ENCODE measurements at places on chromosomes 1 and 21.

DNA sequence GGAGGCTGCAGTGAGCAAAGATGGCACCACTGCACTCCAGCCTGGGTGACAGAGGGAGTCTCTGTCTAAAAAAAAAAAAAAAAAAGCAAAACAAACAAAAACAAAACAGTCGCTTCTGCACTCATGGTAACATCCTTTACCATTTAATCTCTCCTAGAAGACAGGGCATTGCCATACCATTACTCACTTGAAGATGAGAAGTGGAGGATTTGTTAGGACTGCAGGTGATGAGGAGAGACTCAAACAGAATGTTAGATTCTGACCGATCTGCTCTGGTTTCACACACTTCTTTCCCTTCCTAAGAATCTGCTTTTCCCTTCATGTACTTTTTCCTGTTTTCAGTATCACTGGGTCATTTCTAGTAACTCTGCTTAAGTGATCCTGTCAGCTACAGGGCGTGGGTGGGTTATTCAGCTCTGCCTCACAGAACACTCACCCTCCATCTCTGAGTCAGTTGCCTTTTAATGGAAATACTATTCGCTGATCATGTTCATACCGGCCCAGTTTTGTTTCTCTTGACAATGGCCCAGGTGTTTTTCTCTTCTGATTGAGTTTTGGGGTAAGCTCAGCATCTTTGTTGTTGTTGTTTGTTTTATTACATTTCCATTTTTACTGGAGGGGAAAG is 148.0 kb upstream of the ERG start:
- DNase-seq, result no peak

- no peak for DNase-seq
Measured at GRCh38 chr1:195026792-195027191, 1581.4 kb downstream of the KCNT2 start.

DNA sequence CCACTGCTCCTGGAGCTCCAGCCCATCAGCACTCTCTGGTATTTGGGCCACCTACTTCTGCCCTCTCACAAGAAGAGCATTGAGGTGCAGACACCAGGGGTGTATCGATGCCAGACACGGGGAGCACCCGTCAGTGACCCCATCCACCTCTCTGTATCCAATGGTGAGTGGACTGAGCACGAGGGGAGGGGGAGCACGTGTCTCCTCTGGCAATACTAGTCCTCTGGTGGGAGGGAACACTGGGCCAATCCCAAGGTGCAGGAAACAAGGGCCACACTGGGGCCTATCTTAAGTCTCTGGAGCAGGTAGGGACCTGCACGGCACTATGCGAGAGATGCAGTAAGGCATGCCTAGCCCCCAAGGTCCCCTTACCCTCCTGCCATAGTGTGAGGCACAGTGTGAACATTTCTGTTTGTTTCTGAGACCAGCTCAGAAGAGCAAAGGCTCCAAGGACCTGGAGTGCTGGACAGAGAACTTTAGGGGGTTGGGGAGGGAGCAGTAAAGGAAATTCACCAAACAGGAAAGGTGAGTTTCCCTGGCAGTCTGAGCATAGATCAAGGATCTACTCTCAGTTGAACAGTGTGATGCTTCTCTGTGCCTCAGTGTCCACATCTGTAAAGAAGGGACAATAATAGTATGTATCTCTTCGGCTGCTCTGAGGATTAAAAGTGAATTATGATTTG is 2.3 kb downstream of the FCRLB start:
- DNase-seq, result no peak

- DNase-seq, result no peak
Measured at GRCh38 chr1:18473195-18473815, 7.4 kb upstream of the KLHDC7A start.

DNA sequence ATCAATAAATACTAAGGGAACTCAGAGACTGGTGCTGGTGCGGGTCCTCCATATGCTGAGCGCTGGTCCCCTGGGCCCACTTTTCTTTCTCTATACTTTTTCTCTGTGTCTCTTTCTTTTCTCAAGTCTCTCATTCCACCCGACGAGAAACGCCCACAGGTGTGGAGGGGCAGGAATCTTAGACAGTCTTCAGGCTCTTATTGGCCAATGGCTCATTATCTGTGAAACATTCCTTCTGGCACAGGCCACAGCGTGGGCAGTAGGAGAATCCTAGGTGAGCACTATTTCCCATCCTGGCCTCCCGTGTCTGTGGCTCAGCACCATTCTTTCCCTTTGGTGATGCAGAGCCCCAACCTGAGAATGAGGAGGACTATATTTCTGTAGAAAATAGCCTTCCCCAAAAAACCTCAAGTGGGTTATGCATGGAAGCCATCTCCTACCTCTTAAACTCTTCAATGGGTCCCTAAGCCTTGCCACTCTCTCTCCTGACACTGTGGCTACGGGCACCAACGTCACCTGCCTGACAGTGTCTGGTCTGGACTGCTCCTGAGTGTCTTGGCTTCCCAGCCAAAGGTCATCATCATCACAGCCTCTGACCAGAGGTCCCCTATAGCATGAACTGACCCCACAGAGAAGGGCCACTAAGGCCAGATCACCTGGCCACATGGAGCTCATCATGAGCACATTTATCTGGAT is 6.2 kb upstream of the SLAMF1 start:
- DNase-seq, result no peak

GRCh38 chr1:182126272-182126800 is 64.8 kb upstream of the ZNF648 start:
- DNase-seq, result no peak

DNA sequence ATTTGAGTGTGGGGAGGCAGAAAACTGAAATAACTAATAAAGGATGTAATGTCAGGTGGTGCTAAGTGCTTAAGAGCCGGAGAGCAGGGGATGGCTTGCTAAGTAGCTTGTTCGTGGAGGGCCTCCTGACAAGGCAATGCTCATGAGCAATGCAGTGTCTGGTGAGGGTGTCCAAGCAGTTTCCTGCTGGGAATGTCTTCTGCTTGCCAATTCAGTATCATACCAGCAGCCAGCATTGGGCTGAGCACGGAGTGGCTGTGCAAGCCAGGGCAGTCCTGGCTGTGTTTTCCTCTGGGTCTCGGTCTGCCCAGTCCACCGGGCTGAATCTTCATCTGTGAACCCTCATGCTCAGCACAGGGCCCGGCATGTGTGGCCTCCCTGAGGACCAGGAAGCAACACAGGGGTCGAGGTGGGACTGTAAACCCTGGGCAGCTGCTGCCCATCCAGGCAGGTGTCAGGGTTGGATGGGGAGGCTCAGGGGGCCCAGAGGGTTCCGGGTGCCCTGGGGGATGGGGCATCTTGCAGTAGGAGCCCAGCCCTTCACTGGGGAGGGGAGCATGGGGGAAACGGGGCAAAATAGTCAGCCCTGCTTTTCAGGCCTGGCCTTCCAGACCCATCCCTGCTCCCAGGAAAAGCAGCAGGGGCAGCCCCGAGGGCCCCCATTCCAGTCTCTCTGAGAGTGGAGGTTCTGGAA is 27.5 kb downstream of the EDN2 start:
- DNase-seq, result no peak

GRCh38 chr1:230068621-230068873 is 1.5 kb downstream of the GALNT2 start:
- DNase-seq, result no peak

GRCh38 chr1:27357281-27358037 is 9.3 kb downstream of the MAP3K6 start:
- DNase-seq, result peak; percentile 83

- no peak for DNase-seq
Measured at GRCh38 chr21:42338729-42339715, 11.8 kb downstream of the TFF2 start.

DNA sequence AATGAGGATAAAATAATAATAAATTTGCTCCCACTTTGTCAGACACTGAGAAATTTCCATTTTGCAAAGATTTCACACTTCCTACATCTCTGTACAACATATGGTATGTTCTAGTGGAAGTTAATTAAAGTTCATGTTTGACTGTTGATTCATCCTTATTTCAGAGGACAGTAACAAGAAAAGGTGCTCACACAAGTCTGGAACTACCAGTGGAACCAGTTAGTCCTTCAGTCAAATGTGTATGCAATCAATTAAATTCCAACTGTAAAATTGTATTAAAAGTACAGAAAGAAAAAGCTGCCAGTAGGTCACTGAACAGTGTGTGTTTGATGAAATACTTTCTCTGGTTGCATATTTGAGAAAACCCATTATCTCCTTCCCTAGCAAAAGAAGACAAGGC is 496.0 kb upstream of the PKN2 start:
- DNase-seq, result no peak

- DNase-seq, result no peak
Measured at GRCh38 chr1:203491664-203492063, 2.3 kb upstream of the OPTC start.

- no peak for DNase-seq
Measured at GRCh38 chr1:212182579-212182978, 102.6 kb upstream of the PPP2R5A start.

GRCh38 chr1:193320270-193320669 is 133.9 kb upstream of the B3GALT2 start:
- DNase-seq, result no peak

DNA sequence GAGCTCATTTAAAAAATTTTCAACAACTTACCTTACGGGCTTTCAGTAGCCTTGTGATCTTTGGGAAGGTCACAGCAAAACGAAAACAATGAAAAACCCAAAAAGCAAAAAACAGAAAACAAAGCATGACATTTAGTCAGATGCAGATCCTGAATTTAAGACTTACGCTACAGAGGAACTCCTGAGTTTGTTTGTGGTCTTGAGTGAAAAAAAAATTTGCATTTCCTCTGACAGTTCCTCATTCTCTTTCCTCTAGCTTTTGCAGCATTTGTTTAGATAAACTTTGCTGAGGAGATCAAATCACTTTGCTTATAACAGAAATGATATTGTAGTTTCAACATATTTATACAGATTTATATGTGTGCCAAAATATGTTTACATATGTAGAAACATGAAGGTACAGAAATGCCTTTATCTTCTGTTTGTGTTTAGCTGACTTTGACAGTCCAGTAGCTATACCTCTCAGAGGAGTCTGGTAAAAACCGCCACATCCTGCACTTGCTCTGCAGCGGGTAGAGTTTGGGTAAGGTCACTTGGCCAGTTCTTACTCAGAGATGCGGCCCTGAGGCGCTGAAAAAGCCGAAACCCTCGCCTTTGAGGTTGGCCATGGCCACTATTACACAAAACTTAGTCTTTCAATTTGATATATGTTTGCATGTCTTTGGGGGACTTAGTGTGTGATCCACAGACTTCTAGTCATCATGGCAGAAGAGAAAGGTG is 142.5 kb downstream of the TNR start:
- DNase-seq, result no peak

GRCh38 chr1:93595266-93595665 is 86.4 kb downstream of the BCAR3 start:
- DNase-seq, result no peak

GRCh38 chr1:28571911-28572310 is 19.0 kb downstream of the TRNAU1AP start:
- no peak for DNase-seq

- peak; percentile 70 for DNase-seq
Measured at GRCh38 chr1:172746091-172746949, 87.4 kb downstream of the FASLG start.

- DNase-seq, result no peak
Measured at GRCh38 chr1:151867321-151867720, 13.8 kb upstream of the THEM5 start.

- DNase-seq, result no peak
Measured at GRCh38 chr1:1437033-1437903, 1.8 kb downstream of the VWA1 start.

DNA sequence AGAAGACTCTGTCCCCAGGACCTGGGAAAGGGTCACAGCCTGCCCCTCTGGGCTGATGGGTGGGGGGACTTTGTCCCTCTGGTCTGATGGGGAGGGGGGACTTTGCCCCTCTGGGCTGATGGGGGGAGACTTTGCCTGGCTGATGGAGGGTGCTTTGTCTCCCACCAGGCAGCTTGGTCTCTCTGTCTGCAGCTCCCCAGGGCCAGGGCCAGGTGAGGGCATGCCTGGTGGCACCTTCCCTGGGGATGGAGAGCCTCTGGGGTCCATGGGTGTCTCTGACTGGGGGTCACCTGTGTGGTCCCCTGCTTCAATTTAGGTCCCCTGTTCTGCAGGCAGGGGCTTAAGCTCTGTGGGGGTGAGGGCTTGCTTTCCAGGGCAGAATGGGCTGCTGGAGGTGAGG is 23.5 kb upstream of the TTC34 start:
- DNase-seq, result no peak

GRCh38 chr1:56019922-56020321 is 559.4 kb downstream of the PLPP3 start:
- DNase-seq, result no peak

- peak; percentile 49 for DNase-seq
Measured at GRCh38 chr1:244049162-244050013, 1.7 kb upstream of the ZBTB18 start.

GRCh38 chr1:109361069-109361468 is 36.6 kb downstream of the SORT1 start:
- DNase-seq, result no peak

DNA sequence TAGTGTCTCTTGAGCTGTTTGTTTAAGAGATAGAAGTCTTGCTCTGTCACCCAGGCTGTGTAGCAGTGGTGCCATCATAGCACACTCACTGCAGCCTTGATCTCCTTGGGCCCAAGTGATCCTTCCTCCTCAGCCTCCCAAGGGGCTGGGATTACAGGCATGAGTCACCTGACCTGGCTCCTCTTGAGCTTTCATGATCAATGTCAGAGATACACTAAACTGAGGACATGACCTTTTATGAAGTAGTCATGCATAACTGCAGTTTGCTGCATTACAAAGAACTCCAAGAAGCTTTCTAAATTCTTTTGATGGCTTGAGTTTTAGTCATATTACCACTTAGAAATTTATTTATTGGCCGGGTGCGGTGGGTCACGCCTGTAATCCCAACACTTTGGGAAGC is 77.7 kb downstream of the CC2D1B start:
- no peak for DNase-seq

DNA sequence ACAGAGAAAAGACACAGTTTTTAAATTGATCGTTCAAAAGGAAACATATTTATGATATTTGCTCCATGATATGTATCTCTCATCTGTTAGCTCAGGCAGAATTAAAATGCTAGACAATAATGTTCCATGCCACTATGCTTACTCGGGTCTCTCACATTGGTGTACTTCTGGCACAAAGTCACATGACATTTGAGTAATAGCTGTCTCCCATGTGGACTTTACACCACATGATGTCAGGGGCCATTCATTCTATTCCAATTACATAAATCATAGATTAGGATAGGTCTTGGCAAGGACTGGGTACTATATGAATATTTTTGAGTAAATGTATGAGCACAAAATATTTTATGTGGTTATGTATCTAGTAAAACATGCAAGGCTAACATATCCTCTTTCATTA is 648.4 kb downstream of the PLA2G4A start:
- no peak for DNase-seq

DNA sequence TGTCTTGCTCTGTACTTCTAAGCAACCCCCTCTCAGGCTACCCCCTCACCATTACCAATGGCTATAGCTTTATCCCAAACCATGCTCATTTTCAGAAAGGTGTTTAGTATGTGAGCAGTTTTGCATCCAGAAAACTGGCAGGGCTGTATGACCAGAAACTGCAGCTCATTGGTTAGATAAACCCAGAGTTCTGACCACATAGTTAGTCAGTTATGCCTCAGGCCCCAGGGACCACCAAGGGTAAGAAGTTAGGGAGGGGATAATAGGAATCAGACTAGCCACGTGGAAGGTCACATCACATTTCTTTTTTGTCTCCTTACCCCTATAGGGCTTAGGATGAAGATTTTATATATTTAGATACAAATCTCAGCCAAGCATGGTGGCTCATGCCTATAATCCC is 1.2 kb downstream of the ITGA10 start:
- no peak for DNase-seq

- peak; percentile 36 for DNase-seq
Measured at GRCh38 chr1:109239409-109240068, 9.8 kb upstream of the CELSR2 start.

GRCh38 chr1:38991638-38992411 is 749 bp downstream of the AKIRIN1 start:
- peak; percentile 20 for DNase-seq

- DNase-seq, result no peak
Measured at GRCh38 chr1:43878440-43878839, 55.2 kb upstream of the ARTN start.

Measured in activated CD4-positive, alpha-beta T cell treated with anti-CD3 and anti-CD28 coated beads, Interleukin-2, amount 10 ng/mL, durations not matched to agents 7 days and 5 days (primary cell).